Central memory CD8-positive, alpha-beta T cell (primary cell): ENCODE measurements at places on chromosomes 4 and X.

DNA sequence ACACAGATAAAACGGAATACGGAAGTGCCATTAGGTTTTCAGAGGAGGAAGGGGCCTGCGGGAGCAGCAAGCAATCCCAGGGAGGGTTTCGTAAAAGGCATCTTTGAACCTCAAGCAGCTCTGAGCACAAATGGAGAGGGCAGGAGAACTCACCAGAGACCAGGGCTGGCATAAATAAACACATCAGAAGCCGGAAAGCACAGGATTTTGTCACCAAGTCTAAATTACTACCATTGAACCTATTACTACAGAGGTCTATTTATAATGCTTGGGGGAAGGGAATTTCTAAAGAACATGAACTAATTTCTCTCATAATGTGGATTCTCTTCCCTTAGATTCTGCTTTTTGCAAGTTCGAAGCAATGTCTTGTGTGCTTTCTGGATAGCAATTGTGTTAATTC lies 39.6 kb upstream of the MBTPS2 start:
- peaks cover 8% of the 10 kb centered on the region for H3K27me3 ChIP-seq
- no peak for DNase-seq
- no peak overlapping the region for H3K4me3 ChIP-seq
- H3K27ac ChIP-seq: no peak overlapping the region

DNA sequence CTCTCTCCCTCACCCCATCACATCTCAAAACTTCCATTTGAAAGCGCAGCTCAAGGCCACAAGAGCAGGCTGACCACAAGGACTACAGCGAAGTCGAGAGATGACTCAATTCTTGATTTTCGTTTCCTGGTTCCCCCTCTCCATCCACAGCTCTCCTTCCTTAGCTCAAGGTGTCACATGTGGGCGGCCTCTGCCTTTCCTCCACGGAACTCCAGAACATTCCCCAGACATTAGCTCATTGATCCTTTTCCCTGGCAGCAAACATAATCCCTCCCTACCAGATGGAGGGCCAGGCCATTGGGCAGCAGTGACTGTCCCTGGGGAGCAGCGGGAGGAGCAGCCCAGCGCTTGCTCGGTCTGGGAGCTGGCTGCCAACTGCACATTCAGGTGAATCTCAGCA lies 56.3 kb downstream of the CCDC149 start:
- no peak overlapping the region for H3K27ac ChIP-seq
- H3K4me1 ChIP-seq: no peaks in the 10 kb centered on the region

GRCh38 chr4:53956454-53956853 lies 108.0 kb downstream of the CHIC2 start:
- H3K36me3 ChIP-seq: no peaks in the 10 kb centered on the region
- no peaks in the 10 kb centered on the region for H3K4me1 ChIP-seq
- H3K4me3 ChIP-seq: no peak overlapping the region
- H3K27me3 ChIP-seq: no peaks in the 10 kb centered on the region

GRCh38 chrX:46620505-46620904 lies 46.9 kb downstream of the CHST7 start:
- no peaks in the 10 kb centered on the region for H3K27me3 ChIP-seq
- peaks cover 3% of the 10 kb centered on the region for H3K36me3 ChIP-seq
- H3K4me3 ChIP-seq: no peak overlapping the region
- no peak for DNase-seq
- H3K4me1 ChIP-seq: peaks cover 8% of the 10 kb centered on the region

DNA sequence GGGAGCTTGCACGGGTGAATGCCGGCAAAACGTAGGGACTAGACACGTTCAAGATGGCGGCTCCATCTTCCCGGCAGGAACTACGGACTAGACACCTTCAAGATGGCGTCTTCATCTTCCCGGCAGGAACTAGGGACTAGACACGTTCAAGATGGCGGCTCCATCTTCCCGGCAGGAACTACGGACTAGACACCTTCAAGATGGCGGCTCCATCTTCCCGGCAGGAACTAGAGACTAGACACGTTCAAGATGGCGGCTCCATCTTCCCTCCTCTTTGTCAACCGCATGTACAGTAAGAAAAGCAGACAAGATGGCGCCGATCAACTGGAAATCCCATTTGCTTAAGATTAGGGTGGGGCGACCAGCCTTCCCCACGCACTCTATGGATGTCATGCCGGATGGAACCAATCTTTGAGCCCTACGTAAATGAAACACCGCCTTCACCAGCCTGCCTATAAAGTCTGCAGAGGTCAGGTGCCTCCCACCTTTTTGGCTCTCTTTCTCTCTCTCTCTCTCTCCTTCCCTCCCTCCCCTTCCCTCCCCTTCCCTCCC lies 222.4 kb downstream of the CRLF2 start:
- DNase-seq: no peak
- H3K27ac ChIP-seq: peak overlapping the region; percentile 88
- peaks cover 11% of the 10 kb centered on the region for H3K4me1 ChIP-seq
- peaks cover 20% of the 10 kb centered on the region for H3K36me3 ChIP-seq
- H3K4me3 ChIP-seq: peak overlapping the region; percentile 45

GRCh38 chrX:34875204-34875603 lies 67.4 kb upstream of the FAM47B start:
- H3K36me3 ChIP-seq: no peaks in the 10 kb centered on the region
- no peak overlapping the region for H3K27ac ChIP-seq
- DNase-seq: no peak

GRCh38 chr4:16890651-16891050 lies 7.8 kb downstream of the LDB2 start:
- peak overlapping the region; percentile 76 for H3K27ac ChIP-seq
- H3K36me3 ChIP-seq: peaks cover 3% of the 10 kb centered on the region
- no peak for DNase-seq
- H3K27me3 ChIP-seq: no peaks in the 10 kb centered on the region
- peak overlapping the region; percentile 59 for H3K4me3 ChIP-seq

- H3K4me1 ChIP-seq: no peaks in the 10 kb centered on the region
- no peak overlapping the region for H3K4me3 ChIP-seq
- H3K27ac ChIP-seq: no peak overlapping the region
- H3K27me3 ChIP-seq: peaks cover 21% of the 10 kb centered on the region
Measured at GRCh38 chr4:47270201-47270888, 193.2 kb downstream of the COMMD8 start.

GRCh38 chrX:17788956-17789562 lies 51.8 kb downstream of the SCML1 start:
- no peaks in the 10 kb centered on the region for H3K4me1 ChIP-seq
- H3K27ac ChIP-seq: no peak overlapping the region
- no peaks in the 10 kb centered on the region for H3K36me3 ChIP-seq

DNA sequence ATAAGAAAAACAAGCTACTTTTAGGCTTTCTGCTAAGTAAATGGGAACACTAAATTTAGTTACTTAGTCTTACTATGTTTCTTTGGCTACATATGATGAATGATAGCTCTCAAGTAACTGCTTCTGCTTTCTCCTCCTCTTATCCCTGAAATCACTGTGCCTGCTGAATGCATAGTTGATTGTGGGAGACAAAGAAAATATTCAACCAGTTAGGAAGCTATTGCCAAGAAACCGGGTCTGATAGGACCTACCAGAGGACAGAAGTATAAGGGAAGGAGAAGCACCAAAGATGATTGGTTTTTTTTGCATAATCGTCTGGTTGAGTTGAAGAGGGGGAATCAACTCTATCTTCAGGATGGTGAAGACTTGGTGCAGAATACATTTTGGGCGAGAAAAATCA lies 28.0 kb upstream of the NDUFC1 start:
- H3K4me1 ChIP-seq: peaks cover 27% of the 10 kb centered on the region
- no peak for DNase-seq
- no peak overlapping the region for H3K4me3 ChIP-seq
- H3K36me3 ChIP-seq: peaks cover 23% of the 10 kb centered on the region
